Activated CD4-positive, alpha-beta T cell treated with anti-CD3 and anti-CD28 coated beads, Interleukin-2, amount 50 U/mL, for 4 hours (primary cell): ENCODE measurements at places on chromosomes 4 and X.

GRCh38 chrX:19086102-19086772 lies 36.0 kb downstream of the ADGRG2 start:
- DNase-seq, result no peak

DNA sequence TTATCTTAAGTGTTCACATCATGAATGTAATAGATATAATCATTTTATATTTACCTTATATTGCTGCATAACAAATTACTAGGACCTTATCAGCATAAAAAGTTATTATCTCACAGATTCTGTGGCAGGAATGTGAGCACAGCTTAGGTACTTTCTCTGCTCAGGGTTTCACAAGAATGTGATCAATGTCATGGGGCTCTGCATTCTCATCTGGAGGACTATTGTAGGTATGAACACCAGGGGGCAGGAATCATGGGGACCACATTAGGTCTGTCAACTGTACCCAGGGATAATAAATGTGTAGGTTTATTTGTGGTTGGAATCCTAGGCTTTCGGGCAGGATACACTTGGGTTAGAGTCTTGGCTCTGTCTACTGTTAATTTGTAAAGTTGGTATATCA lies 519.2 kb downstream of the ARAP2 start:
- DNase-seq, result no peak

GRCh38 chrX:131987252-131987651 lies 35.9 kb upstream of the STK26 start:
- DNase-seq, result no peak

GRCh38 chrX:24294619-24295018 lies 19.2 kb downstream of the SUPT20HL2 start:
- DNase-seq, result no peak

DNA sequence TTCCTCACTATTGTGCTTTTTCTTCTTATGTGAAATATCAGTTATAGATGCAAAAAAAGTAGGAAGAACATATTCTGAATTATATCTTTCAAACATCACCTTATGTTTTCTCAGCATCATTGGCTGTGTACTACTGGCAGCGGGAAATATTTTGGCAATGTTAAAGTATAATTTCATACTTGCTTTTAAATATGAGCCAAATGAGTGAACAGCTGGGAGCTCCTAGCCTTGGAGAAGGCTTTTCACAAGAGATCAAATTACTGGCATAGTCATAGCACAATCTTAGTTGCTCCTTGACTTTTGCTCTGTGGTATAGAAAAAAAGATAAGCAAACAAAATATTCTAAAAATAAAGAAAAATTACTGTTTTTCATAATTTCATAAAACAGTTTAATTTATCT lies 1575.8 kb upstream of the PABPC4L start:
- no peak for DNase-seq

- no peak for DNase-seq
These were observed 85.4 kb downstream of the WFS1 start for GRCh38 chr4:6355052-6355451.

GRCh38 chrX:138534410-138534809 lies 177.1 kb downstream of the FGF13 start:
- no peak for DNase-seq
